ENCODE measurements at places on chromosomes 2 and 18.

DNA sequence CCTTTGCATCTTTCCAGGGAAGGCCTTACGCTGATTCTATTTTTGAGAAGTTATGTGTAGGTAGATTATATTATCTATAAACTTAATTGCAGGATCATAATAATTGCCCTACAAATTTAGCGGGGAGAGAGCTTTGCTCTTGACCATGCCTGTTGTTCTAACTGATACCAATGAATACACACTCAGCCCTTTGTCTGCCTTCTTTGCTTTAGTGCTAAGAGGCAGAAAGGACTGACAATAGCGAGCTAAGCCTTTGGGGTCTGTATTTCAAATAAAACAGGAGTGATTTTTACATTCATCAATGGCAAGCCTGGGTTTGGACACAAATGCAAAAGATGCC lies 115.3 kb upstream of the STON1 start:
- no peak for DNase-seq

DNA sequence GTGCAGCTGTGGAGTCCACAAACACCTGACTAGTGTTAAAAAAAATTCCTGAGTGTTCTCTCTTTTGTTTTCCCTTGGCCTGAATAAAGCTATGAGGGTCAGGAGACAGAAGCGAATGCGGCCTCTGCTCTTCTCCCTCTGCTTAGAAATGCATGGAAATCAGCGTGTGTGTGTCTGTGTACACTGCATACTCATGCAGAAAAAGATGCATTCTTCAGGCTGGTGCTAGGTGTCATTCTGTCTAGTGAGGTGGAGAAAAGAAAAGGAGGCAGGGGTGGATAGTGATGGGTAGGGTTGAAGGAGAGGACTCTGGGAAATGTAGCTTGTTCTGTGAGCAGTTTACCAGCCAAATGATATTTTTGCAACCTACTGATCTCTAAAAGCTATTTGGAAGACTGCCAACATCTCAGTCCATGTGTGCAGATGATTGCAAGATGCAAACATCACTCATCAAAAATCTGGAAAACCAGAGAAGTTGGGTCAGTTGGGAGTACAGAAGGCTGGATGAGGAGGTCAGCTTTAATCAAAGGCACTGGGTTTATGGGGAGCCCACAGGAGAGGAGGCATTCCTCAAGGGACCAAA lies 177.7 kb downstream of the INSIG2 start:
- no peak for DNase-seq

- no peak for DNase-seq
Measured at GRCh38 chr18:58569490-58569911, 59.4 kb downstream of the ALPK2 start.

DNA sequence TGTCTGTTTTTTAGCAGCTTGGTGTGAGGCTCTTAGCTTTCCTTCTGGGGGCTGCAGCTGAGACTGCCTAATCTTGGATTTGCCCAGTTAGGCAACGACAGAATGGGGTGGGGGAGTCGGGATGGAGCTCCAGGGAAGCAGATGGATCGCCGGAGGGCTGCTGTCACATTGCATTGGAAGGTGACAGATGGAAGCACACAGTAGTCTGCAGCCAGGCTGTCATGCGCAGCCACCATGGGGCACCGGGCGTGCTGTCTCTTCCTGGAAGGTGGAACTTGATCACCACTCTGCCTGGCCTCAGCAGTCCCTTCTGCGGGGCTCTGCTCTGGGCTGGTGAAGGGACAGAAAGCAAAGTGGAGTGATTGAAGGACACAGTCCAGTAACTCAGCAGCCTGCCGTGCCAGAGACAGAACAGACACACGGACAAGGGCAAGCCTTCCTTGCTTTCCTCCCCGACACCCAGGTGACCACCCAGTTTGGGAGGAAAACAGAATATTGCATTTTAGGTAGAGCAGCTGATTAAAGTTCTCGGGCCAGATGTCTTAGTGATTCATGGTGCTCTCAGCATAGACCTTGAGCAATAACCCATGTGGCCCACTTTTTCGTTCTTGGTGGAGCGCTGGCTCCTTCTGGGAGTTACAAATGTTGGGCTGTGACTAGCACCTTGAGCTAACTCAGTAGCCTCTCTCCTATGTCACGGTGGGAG lies 40.9 kb downstream of the RNF144A start:
- no peak for DNase-seq

GRCh38 chr2:161995553-161996016 lies 78.4 kb downstream of the DPP4 start:
- no peak for DNase-seq

DNA sequence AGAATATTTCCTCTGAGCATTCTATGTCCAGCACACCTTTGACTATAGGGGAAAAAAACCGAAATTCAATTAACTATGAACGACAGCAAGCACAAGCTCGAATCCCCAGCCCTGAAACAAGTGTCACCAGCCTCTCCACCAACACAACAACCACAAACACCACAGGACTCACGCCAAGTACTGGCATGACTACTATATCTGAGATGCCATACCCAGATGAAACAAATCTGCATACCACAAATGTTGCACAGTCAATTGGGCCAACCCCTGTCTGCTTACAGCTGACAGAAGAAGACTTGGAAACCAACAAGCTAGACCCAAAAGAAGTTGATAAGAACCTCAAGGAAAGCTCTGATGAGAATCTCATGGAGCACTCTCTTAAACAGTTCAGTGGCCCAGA lies 79.4 kb upstream of the FAM117B start:
- DNase-seq: no peak

DNA sequence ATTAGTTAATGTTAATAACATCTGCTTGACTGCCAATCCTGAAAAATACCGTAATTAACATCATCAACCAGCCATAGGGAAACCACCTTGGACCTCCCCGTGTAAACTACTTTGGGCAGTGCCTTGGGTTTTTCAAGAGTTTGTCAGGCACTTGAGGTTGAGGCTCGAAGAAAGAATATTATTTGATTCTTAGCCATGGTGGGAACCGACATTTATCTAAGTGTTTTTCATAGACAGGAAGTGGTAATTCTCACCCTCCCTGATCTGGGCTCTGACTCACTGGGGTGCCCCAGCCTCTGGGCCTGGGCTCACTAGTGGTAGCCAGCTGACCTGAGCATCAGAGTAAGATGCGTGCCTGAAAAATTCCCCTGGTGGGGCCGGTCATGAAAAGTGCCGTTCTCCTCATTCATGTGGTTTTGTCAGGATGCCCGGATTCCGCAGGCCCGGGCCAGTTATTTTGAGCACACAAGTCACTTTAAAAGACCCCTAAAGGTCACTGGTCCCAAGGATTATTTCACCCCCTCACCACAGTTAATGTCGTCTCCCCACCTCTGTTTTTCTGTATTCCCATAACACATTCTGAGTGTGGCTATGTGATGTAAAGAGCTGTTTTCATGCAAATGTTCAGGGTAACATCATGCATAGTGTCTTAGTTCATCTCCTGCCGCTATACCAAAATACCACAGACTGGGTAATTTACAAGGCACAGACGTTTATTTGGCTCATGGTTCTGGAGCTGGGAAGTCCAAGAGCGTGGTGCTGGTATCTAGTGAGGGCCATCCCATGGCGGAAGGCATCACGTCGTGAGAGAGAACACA lies 21.6 kb upstream of the SPATA3 start:
- peak; percentile 26 for DNase-seq

- no peak for DNase-seq
Measured at GRCh38 chr2:145106293-145106692, 586.4 kb upstream of the ZEB2 start.

DNA sequence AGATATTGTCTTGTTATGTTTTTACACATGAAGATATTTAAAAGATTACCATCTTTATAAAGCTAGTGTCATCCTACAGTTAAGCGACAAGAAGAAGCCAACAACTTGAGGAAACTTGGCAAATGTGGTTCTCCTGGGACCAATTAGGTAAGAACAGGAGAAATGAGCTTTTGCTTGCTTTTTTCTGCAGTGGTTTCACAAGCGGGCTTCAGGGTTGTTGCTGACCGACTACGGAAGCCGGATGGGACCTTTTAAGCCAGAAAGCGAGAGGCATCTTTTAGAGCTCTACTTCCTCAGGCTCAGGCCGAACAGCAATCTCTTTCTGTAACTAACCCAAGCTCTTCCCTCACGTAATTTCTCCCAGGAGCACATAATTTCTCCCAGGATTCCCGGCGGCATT lies 256.5 kb downstream of the CNTNAP5 start:
- no peak for DNase-seq

- DNase-seq: peak; percentile 26
Measured at GRCh38 chr18:12038082-12038638, 55.5 kb upstream of the ANKRD62 start.

DNA sequence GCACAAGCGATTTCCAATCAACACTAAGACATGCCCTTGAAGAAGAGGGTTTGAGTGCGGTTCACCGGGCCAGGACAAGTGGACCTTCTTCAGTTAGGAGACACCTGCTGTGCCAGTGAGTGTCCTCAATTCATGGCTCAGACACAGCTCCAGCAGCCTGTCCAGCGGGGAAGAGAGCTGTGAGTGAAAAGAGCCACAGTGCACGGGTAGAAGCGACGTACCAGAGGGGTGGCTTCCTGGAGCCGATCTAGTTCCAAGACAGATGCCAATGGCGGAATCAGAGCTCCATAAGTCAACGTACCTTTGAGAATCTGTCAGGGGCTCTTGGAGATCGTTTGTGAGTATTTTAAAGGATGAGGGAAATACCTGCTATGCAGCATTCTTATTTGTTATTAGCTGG lies 119.9 kb upstream of the SALL3 start:
- no peak for DNase-seq

DNA sequence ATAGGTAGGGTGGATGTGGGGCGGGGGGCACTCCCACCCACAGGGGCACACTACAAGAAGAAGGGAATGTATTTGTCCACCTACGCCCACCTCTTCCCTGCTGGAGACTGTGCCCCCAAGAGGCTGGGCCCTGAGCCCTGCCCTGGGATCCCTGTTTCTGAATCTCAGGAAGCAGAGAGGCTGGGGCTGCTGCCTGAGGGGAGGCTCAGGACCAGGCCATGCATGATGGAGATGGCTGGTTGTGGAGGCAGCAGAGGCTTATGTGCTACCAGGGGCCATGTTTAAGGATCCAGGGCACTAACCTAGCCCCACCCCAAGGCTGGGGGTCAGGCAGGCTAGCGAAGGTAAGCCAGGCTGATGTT lies 81.1 kb upstream of the OTOF start:
- DNase-seq: no peak

GRCh38 chr2:217944923-217945322 lies 57.9 kb downstream of the TNS1 start:
- no peak for DNase-seq

DNA sequence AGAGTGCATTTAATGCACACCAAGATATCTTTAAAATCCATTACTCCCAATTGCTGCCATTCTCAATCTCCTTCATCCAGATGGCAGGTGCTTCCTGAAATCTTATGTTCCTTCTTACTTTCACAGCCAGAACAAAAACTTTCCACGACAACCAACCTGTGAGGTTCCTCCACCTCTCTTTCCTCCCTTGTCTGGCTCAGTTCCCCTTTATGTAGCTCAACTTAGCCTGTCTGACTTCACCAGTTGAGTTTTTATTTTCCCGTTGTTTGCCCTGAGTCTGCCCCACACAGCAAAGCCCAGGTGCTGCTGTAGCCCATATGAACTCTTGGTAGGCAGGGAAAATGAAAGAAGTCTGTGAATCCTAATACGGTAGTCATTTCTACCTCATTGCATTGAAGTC lies 112.5 kb downstream of the MREG start:
- no peak for DNase-seq

- DNase-seq: no peak
Measured at GRCh38 chr18:48569915-48570264, 31.1 kb downstream of the CTIF start.

DNA sequence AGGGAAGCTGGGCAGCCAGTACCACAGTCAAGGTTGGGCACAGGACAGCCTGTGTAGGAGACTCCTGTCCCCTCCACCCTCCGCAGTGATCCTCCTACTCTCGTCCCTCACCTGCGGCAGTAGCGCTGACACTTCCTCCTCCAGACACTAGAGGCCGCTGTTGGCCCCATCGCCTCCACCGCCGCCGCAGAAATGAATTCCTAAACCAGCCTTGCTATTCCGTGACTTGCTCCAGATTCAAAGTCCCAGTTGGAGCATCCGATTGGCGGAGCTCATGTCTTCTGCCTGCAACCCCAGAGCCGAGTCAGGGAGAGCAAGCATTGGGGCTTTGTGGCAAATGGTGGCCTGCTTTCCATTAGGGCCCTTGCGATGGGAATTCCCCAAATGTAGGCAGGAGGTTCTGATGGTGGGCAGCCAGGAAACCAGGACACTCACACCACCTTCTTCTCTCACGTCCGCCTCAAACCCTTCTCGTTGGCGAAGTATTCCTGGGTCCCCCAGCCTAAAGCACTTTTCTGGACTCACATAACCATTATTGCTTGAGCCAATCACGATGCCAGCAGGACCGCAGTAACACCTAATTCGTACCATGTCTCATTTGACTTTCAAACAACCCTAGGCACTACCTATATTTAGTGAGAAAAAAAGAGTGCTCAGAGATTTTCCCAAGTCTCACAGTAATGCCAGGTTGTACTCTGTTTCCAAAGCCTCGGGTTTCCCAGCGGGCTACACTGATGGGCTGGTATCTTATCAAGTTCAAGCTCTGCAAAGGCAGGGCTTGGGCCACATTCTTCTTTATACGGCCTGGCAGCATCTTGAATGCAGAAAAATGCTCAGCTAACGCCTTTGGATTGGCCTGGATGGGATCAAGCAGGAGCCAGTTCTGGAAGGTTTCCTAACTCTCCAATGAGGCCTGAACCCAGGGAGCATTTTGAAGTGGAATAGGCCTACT lies 1.2 kb upstream of the DNAJB2 start:
- peak; percentile 87 for DNase-seq

- DNase-seq: no peak
Measured at GRCh38 chr2:240704651-240705050, 13.0 kb downstream of the AQP12A start.

DNA sequence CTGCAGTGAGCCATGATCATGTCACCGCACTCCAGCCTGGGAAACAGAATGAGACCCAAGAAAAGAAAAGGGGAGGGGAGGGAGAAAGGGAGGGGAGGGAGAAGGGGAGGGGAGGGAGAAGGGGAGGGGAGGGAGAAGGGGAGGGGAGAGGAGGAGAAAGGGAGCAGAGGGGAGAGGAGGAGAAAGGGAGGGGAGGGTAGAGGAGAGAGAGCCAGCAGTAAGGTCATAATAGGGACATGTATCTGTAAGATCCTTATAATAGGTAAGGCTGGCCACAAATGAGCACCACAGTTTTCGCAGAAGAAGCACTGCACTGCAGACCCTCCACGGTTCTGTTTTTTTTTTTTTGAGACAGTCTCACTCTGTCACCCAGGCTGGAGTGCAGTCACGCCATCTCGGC lies 62.6 kb downstream of the STPG4 start:
- no peak for DNase-seq

DNA sequence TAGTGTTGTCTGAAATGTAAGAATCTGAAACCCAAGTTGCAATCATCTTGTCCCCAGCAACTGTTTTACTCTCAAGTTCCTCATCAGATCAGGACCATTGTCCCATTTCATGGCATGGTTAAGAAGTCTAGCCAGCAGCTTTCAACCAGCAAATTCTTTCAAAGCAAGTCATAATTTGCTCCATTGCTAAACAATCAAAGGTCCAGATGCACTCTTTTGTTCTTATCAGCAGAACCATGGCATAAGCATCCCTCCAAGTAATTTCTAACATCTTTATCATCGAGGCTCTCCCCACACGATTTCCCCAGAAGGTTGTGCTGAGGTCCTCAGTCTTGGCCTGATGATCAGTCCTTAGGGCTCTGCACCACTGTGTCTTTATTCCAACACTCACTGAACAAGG lies 67.5 kb upstream of the APCDD1 start:
- DNase-seq: no peak

All from transverse colon (tissue), 4 donors.